ENCODE measurements at places on chromosomes 1 and 21. TPM values are rescaled to one million over a fixed set of nuclear protein-coding genes. Genes with fewer than 3 reads are reported as not detected.

SELENBP1 gene
- 12.2 TPM for total RNA-seq

BRINP3 gene
- not detected for total RNA-seq

S100A3 gene
- 1.3 TPM for total RNA-seq

PRAMEF18 gene
- total RNA-seq, result not detected

ARHGAP30 gene
- total RNA-seq, result not detected

FAM72A gene
- total RNA-seq, result 4.6 TPM

LRRIQ3 gene
- 0.63 TPM for total RNA-seq

NHLH2 gene
- not detected for total RNA-seq
